ENCODE measurements at places on chromosomes 5 and 9. TPM values are rescaled to one million over a fixed set of nuclear protein-coding genes. Genes with fewer than 3 reads are reported as not detected.

- DNase-seq: no peak
These were observed 15.2 kb upstream of the NEK6 start for GRCh38 chr9:124242331-124243194.

- no peak for DNase-seq
These were observed 53.4 kb downstream of the PLPP1 start for GRCh38 chr5:55481293-55481855.

- DNase-seq: no peak
These were observed 267.5 kb downstream of the NR3C1 start for GRCh38 chr5:143135832-143136551.

LIFR gene
- 3.8 TPM for polyA plus RNA-seq

DOCK8 gene
- polyA plus RNA-seq: 0.54 TPM

LPAR1 gene
- 15.8 TPM for polyA plus RNA-seq

NUP155 gene
- 14.4 TPM for polyA plus RNA-seq

C5orf52 gene
- not detected for polyA plus RNA-seq

Measured in A549 (cell line).